AG04450 (cell line): ENCODE measurements at places on chromosomes 1 and 21.

DNA sequence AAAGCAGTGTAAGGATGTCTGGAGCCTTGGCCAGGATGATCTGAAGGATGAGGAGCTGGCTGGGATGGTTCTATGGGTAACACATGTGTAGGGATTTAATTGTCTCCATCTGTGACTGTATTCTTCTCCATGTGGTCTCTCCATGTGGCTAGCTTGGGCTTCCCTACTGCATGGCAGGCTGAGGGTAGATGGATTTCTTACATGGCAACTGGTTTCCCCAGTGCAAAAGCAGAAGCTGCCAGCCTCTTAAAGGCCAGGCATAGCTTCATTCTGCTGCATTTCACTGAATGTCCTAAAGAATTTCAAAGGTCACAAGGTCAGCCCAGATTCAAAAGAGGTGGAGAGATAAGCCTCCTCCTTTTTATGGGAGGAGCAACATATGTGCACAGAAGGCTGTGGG is 61.7 kb downstream of the XCL2 start:
- DNase-seq: no peak

DNA sequence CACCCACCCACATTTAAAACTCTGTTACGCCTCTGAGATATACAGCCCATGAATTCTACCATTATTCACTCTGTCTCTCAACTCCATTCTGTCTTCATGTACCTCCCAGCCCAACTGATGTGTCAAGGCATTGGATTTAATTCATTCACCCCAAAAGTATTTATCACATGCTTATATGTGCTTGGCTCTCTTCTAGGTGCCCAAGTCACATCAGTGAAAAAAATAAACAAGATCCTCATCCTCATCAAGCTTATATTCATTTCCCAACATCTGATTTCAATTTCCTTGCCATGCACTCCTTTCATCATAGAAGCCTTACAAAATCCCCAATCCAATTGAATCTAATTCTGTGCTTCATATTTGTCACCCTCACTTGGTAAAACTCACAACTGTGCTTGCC is 967.6 kb downstream of the LTN1 start:
- DNase-seq: no peak

DNA sequence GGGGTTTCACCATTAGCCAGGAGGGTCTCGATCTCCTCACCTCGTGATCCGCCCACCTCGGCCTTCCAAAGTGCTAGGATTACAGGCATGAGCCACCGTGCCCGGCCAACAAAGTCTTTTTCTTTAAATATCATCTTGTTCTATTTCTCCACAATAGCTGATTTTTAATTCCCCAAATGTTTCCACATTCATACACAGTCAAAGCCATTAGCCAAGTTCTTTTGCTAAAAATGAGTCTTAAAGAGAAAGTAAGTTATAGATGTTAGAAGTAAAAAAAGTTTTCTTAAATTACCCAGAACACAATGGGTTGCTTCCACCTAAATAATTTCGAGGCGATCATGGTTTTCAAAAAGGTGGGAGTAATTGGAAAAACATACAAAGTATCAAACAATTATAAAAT is 30.6 kb downstream of the C2CD2 start:
- no peak for DNase-seq

- no peak for DNase-seq
These were observed 84.4 kb downstream of the NIBAN1 start for GRCh38 chr1:184889902-184890301.

DNA sequence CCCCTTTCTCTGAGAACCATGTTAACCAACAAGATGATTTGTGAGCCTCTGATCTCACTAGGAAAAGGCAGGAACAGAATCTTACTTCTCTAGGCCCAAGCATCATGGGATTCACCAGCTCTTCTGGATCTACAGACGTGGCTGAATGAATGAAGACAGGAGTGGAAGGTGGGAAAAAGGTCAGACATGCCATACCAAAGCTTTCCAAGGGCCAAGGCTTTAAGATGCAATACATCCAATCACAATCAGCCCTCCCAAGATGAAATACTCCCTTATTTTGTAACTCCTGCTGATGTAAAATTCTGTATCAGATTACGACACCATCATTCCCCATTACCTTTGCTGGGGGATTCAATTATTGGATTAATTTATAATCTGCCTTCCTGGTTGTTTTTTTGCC is 80.9 kb downstream of the SSBP3 start:
- no peak for DNase-seq

GRCh38 chr1:169451218-169451824 is 24.0 kb upstream of the CCDC181 start:
- DNase-seq: no peak

DNA sequence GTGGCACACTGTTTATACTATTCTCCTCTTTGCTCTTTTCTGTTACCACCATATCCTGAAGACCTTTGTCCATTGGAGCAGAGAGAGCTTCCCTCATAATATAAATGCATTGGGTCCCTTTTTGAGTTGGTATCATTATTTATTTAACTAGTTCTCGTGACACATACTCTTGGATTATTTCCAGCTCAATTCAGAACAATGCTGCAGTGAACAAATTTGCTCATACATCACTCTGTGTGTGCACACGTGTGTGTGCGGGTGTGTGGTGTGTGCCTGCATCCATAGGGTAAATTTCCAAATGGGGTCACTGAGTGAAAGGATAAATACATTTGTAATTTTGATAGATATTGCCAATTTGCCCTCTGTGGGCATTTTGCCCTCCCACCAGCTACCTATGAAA is 5.8 kb downstream of the PLA2G2A start:
- DNase-seq: no peak

GRCh38 chr1:73998348-73998959 is 199.5 kb downstream of the LRRIQ3 start:
- no peak for DNase-seq

- DNase-seq: no peak
These were observed 1.1 kb upstream of the LBR start for GRCh38 chr1:225428881-225429455.

DNA sequence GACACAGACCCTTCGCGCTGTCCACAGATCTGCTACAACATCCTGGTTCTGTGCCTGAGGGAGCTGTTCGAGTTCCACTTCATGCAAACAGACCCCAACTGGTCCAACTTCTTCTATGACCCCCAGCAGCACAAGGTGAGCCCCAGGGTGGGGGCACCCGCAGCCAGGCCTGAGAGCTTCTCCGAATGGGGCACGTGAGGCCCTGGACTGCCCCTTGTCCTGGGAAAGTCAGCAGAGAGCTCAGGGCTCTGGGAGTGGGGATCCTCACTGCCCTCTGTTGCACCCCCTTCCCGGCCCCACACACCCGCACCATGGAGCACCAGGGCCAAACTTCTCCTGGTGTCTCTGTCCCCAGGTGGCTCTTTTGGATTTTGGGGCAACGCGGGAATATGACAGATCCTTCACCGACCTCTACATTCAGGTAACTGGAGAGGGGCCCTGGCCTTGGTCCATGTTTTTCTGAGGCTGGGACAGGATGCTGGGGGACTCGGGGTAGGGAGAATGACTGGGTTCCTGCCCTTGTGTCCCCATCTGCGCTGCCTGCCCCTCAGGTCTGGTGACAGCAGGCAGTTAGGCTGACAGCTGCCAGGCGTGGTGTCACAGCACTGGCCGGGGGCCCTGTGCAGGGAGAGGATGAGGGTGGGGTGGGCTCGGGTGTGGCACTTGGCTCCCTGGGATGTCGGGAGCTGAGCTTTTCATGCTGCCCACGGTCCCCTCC is 44.6 kb downstream of the COQ8A start:
- DNase-seq: no peak

DNA sequence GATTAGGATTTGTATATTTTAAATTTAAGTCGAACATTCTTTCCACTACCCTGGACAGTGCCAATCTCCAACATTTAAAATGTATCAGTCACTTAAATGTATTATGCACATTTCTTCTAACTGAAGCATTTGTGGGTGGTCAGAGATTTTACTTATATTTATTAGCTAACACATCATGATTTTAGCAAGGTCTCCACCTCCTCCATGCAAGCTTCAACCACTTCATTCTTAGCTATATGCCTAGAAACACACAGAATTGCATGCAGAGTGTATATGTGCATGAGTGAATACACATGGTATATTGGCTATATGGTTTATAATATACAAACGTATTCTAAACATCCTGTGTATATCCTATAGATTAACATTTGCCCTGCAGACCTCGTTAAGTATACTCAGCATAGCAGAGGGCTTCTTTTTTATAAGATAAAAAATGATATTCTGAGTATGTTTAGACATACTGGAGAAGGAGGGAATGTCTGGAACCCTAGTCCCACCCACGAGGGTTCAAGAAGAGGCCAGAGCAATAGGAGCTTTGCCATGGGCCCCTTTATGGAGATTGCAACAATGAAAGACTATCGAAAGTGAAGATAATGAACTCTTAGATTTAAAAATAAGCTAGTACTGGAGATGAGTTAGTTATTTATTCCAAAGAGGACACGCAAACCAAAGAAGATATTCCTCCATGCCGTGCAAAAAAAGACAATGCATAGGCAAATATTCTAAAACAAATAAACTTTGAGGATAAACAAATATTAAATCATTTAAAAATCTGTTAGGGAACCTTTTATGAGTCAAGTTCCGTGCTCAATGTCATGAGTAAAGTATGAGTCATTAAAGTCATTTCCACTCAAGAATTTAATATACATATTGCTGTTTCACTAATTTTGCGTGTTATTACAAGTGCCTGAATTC is 480.4 kb downstream of the SIPA1L2 start:
- DNase-seq: peak; percentile 38

- no peak for DNase-seq
These were observed 620.1 kb downstream of the AJAP1 start for GRCh38 chr1:5274527-5274926.

- DNase-seq: no peak
These were observed 63.6 kb downstream of the GADD45A start for GRCh38 chr1:67748630-67749029.
